Colonic mucosa (tissue), 4 donors: ENCODE measurements at places on chromosomes 3 and 15. TPM values are rescaled to one million over a fixed set of nuclear protein-coding genes. Genes with fewer than 3 reads are reported as not detected.

- DNase-seq = peak; percentile 13
Measured at GRCh38 chr3:126557415-126557745, 1.4 kb downstream of the C3orf22 start.

The AGTR1 gene
- total RNA-seq = 2.4 TPM

The ATOSA gene
- total RNA-seq = 29.6 TPM

The KNG1 gene
- total RNA-seq = 1.2 TPM

The IQCF5 gene
- not detected for total RNA-seq
